Stimulated activated CD8-positive, alpha-beta memory T cell treated with anti-CD3 and anti-CD28 coated beads, Interleukin-2, amount 100 ng/mL, for 48 hours (primary cell): ENCODE measurements at places on chromosomes 3 and 15.

DNA sequence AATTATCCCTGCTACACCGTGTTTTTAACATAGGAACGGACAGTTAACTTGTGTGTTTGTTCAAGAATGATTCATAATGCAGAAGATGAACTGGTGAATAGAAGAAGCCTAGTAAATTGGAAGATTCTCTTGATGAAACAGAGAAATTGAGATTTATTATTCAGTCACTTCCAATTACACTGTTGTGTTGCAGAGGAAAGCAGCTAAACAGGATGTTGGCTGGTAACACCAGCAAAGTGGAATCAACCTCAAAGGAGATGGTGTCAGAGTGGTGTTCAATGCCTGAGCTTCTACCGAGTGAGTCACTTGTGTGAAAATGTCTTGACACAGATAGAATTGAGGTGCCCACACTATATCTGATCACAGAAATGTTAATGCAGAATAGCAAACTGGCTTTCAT lies 399.6 kb downstream of the LPP start:
- DNase-seq = no peak

GRCh38 chr15:60086681-60087429 lies 82.7 kb downstream of the FOXB1 start:
- DNase-seq = no peak

DNA sequence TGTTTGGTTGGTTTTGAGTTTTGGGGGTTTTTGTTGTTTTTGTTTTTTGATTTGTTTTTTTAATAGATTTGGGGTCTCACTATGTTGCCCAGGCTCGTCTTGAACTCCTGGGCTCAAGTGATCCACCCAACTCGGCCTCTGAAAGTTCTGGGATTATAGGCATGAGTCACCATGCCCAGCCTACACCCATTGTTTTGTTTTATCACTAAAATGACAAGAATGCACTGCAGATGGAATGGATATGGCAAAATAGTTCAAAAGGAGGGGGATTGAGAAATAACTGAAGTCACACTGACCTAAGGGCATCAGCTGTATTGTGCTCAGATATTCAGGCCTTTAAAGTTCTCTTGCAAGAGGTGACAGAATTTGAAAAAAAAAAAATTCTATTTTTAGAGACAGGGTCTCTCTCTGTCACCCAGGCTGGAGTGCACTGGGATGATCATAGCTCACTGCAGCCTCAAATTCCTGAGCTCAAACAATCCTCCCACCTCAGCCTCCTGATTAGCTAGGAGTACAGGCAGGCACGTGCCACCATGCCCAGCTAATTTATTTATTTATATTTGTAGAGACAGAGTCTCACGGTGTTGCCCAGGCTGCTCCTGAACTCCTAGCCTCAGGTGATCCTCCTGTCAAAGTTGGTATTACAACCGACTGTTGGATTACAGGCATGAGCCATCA lies 4.4 kb upstream of the RASA2 start:
- DNase-seq = no peak

DNA sequence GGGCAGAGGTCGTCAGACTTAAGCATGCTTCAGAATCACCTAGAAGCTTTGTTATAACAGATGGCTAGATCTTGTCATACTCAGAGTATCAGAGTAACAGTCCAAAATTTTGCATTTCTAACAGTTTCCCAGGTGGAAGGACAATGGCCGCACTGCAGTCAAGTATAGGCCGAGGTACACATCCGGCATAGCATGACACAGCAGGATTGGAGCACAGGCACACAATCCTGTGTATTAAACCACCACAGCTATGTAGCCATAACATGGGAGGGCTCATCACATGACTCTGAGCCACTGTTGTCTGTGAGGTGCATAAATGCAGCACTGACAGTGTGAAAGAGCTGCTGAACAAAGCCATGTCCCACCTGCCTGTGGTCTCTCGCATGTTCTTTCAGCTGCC lies 85.7 kb upstream of the RNF7 start:
- no peak for DNase-seq

GRCh38 chr3:14540821-14541385 lies 761 bp upstream of the GRIP2 start:
- no peak for DNase-seq
